Psoas muscle (tissue), 8 donors: ENCODE measurements at places on chromosomes 11 and 22. TPM values are rescaled to one million over a fixed set of nuclear protein-coding genes. Genes with fewer than 3 reads are reported as not detected.

SCO2 gene
- not detected for total RNA-seq

B4GAT1 gene
- 19.4 TPM for total RNA-seq

USP28 gene
- total RNA-seq, result 89.1 TPM

KRTAP5-11 gene
- total RNA-seq, result not detected
